ENCODE measurements at places on chromosomes 12 and 14.

DNA sequence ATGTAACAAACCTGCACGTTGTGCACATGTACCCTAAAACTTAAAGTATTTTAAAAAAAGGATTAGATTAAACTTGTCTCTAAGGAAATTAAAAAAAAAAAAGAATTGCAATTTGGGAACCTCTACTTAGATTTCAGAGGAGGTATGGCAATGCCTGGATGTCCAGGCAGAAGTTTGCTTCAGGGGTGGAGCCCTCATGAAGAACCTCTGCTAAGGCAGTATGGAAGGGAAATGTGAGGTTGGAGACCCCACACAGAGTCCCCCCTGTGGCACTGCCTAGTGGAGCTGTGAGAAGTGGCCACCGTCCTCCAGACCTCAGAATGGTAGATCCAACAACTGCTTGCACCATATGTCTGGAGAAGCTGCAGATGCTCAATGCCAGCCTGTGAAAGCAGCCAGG is 279.6 kb upstream of the CCDC196 start:
- DNase-seq: no peak

- no peak for DNase-seq
Observed at GRCh38 chr14:97283426-97283825, 486.2 kb downstream of the VRK1 start.

DNA sequence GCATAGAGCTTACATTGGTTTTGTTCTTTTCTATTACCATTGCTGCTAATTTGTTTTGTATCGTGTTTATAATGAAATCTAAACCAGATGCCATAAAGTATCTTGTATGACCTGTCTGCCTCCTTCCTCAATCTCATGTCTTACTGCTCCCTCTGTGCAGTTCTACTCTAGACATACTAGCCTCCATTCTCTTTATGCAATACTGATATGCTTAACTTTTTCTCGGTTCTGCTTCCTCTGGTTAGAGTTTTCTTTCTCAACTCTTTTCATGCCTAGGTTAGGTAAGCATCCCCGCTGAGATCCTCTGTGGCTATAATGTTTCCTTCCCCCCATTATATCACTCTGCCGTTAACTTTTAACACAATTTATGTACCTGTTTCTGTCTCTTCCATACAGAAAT is 852.3 kb downstream of the TRHDE start:
- no peak for DNase-seq

DNA sequence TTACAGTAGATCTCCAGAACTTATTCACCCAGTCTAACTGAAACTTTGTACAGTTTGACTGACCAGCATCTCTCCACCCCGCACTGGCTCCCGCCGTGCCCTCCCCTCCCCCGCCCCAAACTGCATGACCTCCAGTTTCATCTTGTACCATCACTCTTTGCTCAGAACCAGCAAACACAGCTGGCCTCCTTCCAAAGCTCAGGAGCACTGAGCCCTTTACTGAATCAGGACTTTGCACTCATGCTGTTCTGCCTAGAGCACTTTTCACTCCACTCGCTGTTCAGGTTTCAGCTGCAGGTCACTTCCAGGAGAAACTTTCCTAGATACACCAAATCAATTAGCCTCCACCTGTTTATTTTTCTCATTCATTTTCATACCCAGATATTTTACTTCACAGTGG is 455.3 kb upstream of the PDE3A start:
- no peak for DNase-seq

- no peak for DNase-seq
Observed at GRCh38 chr12:10012630-10013330, 2.4 kb downstream of the CLEC12B start.

GRCh38 chr12:64097366-64098105 is 124.6 kb downstream of the KICS2 start:
- no peak for DNase-seq

DNA sequence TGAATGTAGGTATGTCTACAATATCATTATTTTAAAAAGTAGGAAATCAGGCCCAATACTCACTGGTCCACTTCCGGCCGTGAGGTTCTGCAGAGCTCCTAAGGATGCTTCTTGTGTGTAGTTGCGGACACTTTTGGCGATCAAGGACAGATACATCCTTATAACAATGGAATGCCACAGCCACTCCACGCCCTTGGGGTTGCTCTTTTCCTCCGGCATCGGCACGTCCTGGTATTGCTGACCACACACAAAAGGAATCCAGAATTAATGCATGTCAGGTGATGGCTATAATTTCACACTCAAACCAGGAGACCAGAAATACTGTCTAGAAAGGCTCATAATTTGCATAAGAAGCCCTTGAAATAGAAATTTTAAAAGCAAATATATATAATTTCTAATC is 65.6 kb upstream of the YARS2 start:
- DNase-seq: no peak

GRCh38 chr12:88313554-88313953 is 171.4 kb downstream of the TMTC3 start:
- no peak for DNase-seq

DNA sequence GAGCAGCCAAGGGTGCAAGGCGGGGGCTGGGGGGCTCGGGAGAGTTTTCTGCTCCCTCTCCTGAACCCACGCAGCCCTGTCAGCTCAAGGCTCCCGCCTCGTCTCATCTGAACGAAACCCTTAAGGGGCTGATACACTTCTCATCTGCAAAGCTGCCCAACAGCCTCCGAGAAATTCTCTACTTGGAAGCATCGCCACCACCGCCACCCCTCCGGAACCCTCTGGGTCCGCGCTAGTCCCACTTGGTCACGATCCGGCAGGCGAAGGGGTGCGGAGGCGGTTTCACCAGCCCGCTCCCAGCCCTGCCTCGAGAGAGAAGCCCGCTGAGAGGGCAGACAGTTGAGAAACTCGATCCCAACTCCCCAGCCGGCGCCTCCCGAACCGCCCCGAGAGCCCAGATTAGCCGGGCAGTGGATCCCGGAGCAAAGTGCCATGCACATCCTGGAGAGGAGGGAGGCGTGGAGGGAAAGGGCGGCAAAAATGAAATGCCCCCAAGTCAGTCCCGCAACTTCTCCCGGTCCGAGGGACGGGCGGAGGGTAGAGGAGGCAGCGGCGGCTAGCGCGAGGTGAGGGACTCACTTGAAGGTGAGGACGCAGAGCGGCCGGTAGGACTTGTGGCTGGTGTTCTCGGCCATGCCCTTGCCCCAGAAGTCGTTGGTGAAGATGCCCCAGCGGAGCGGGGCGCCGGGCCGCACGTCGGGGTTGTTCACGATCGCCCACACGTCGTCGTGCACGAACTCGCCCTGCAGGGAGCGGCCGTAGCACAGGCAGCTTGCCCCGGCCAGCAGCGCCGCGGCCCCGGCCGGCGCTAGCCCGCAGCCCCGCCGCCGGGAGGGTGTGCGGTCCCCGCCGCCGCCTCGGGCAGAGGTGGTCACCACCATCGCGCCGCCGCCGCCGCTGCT is 620 bp downstream of the TMTC1 start:
- no peak for DNase-seq

DNA sequence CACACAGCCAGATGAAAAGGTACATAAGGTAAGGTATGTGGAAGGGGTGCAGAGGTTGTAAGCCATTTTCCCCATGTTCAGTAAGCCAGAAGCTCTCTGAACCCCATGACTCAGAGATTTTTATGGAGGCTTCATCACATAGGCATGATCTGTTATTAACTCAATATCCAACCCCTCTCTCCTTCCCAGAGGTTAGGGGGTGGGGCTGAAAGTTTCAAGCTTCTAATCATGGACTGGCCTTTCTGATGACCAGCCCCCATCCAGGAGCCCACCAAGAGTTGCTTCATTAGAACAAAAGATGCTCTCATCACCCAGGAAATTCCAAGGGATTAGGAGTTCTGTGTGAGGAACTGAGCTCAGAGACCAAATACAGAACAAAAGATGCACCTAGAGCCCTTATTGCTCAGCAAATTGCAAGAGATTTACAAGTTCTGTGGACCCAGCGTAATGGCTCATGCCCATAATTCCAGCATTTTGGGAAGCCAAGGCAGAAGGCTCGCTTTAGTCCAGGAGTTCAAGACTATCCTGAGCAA is 103.2 kb upstream of the DAAM1 start:
- no peak for DNase-seq

DNA sequence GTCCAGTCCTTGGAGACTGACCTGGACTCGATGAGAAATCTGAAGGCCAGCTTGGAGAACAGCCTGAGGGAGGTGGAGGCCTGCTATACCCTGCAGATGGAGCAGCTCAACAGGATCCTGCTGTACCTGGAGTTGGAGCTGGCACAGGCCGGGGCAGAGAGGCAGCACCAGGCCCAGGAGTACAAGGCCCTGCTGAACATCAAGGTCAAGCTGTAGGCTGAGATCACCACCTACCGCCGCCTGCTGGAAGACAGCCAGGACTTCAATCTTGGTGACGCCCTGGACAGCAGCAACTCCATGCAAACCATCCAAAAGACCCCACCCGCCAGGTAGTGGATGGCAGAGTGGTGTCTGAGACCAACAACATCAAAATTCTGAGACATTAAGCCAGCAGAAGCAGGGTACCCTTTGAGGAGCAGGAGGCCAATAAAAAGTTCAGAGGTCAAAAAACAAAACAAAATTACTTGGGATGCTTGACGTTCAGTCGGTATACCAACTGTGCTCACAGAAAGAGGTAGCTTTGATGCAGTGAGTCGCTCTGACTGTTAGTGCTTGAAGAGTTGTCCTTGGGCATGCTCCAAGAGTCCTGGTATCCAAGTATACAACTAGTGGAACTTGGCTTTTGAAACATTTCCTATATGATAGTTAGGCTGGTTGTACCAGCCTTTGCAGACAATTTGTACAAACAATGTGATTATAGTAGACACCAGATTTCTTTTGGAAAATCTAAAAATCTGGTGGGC is 4.8 kb downstream of the MED6 start:
- no peak for DNase-seq

DNA sequence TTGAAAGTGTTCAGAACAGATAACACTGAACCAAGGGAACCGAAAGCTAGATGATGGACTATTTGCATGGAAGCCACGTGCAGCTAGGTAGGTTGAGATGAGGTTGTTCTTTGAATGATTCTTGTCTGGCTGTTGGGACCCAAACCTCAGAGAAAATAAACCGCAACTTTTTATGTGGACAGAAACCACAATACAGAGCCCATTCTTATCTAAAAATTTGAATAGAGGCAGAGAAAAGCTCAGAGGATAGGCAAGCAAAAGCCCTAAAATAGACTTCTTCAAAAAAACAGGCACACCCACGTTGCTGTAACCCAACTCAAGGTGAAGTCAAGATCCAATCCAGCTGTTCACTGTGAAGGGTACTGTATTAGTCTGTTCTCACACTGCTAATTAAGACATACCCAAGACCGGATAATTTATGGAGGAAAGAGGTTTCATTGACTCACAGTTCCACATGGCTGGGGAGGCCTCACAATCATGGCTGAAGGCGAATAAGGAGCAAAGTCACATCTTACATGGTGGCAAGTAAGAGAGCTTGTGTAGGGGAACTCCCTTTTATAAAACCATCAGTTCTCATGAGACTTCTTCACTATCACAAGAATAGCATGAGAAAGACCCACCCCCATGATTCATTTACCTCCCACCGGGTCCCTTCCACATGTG is 353.8 kb downstream of the AACS start:
- DNase-seq: no peak

- DNase-seq: no peak
Observed at GRCh38 chr12:6380141-6381121, 3.5 kb upstream of the LTBR start.

- DNase-seq: no peak
Observed at GRCh38 chr14:95296966-95297365, 22.7 kb downstream of the CLMN start.

Data from activated CD8-positive, alpha-beta memory T cell treated with anti-CD3 and anti-CD28 coated beads for 1 hour (primary cell).